ENCODE measurements at places on chromosomes 12 and 14.

DNA sequence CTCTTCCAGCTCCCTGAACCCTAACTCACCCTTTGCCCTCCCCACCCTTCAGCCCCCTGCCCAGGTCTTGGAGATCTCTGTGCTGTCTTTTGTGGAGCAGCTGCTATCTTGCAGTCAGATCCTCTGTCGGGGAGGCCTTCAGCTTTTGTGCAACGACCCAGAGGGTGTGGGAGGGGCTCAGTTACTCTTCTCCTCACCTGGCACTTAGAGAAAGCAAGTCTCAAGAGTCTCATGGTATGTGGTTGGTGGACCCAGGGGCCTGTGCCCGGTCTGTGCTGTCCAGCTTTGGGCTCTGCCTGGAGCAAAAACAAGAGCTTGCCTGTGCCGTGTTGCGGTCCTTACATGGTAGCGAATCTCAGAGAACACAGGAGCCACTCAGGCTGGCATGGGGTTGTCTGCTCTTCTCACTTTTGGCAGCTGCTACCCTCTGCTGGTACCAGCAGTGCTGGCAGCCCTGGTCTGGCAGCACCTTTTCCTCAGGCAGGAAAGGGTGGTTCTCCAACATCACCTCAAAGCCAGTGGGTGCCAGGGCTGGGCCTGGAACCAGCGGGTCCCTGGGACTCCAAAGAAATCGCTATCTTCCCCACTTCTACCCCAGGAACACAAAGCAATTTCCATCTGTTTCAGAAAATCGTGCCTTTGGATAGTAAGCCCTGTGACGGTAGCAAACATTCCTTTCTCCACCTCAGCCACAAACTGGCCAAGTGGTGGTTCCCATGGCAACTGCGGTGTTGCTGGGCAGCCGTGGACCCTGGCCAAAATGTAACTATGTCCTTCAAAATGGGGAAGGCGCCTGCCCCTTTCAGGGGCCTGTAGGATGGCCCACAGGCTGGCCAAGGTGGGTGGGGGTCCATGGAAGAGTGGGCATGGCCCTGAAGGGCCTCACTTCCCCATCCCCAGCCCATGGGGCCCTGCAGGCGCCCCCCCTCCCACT, 90.0 kb downstream of the RIN3 start:
- DNase-seq: peak; percentile 81

DNA sequence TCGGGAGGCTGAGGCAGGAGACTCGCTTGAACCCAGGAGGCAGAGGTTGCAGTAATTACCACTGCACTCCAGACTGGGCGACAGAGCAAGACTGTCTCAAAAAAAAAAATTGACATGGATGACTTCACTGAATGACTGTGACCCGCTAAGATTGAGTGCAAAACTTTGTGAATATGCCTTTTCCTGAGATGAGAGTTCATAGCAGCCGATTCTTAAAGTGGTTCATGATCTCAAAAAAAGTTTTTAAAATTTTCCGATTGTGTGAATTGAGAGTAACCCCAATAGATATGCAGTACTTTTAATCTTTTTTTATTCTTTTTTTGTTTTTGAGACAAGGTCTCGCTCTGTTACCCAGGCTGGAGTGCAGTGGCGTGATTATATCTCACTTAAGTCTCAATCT, 1.2 kb downstream of the TCTN1 start:
- no peak for DNase-seq

- no peak for DNase-seq
These were observed 330.6 kb upstream of the FBXO33 start for GRCh38 chr14:39762576-39763401.

DNA sequence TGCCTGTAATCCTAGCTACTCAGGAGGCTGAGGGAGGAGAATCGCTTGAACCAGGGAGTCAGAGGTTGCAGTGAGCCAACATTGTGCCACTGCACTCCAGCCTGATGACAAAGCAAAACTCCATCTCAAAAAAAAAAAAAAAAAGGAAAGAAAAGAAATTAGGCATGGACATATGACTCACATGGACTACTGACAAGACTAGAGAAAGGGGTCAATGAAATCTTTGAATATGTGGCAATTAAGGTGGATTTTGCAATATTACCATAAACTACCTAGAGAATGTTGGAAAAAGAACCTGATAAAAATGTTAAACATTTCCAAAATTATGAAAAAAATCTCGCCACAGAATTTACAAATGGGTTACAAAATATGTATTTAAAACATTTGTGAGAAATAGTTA, 873.6 kb downstream of the C12orf50 start:
- no peak for DNase-seq

- no peak for DNase-seq
These were observed 438.9 kb upstream of the FAR2 start for GRCh38 chr12:28709986-28710685.

GRCh38 chr14:98138666-98139065, 1133.3 kb downstream of the BCL11B start:
- DNase-seq: no peak

GRCh38 chr12:51390891-51391282, 319 bp downstream of the GALNT6 start:
- peak; percentile 72 for DNase-seq

DNA sequence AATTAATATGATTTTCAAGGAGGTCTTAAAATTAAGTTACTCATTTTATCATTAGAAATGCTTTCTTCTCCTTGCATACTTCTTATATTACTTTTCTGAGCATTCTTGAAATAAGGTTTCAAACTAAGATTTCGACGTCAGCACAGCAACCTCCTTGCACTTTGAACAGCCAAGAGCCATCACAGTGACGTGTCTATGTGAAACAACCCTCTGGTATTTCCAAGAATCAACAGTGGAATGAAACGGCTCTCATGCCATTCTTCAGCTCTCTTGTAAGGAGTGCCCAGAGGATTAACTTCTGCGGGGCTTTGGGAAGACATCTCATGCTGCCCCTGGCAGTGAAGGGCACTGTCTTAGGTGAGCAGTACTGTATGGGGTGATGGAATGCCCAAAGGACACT, 109.2 kb downstream of the EFCAB11 start:
- DNase-seq: peak; percentile 92

DNA sequence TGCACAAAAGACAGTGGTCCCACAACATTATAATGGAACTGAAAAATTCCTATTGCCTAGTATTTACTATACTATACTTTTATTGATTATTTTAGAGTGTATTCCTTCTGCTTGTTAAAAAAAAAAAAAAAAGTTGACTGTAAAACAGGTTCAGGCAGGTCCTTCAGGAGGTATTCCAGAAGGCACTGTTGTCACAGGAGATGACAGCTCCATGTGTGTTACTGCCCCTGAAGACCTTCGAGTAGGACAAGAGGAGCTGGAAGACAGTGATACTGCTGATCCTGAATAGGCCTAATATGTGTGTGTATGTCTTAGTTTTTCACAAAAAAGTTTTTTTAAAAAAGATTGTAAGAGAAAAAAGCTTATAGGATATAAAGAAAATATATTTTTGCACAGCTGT, 12.3 kb downstream of the UBE2N start:
- no peak for DNase-seq

- DNase-seq: no peak
These were observed 2.3 kb upstream of the PPP2R5E start for GRCh38 chr14:63545431-63545830.
